ENCODE measurements at places on chromosomes 2 and 18.

DNA sequence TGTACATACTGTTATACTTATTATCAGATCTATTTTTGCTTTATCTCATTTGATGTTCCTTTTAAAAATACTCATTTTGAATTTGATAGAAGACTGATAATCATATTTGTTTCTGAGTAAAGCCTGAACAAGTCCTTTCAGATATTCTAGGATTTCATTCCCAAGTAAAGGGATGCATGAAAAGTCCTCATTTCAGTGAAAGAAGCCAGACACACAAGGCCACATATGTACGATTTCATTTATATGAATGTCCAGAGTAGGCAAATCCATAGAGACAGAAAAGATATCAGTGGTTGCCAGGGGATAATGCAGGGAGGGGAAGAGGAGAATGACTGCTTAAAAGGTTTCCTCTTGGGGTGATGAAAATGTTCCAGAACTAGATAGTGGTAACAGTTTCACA lies 53.4 kb downstream of the DSC3 start:
- no peak for DNase-seq

DNA sequence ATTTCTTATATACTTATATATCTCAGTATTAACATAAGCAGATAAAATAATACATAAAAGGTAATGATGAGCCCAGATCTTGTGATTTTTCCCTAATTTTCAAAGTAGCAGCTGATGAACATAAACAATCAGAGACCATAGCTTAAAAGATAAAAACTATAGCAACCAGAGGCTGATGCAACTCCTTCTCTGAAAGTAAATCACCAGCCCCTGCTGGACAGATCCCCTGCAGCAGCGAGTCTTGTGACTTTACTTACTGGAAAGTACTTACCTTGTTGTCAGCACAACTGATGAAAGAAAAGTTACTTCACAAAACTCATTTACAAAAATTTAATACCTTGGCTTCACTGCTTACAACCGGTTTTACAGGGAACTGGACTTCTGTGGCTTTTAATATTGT lies 67.3 kb downstream of the GORASP2 start:
- no peak for DNase-seq

DNA sequence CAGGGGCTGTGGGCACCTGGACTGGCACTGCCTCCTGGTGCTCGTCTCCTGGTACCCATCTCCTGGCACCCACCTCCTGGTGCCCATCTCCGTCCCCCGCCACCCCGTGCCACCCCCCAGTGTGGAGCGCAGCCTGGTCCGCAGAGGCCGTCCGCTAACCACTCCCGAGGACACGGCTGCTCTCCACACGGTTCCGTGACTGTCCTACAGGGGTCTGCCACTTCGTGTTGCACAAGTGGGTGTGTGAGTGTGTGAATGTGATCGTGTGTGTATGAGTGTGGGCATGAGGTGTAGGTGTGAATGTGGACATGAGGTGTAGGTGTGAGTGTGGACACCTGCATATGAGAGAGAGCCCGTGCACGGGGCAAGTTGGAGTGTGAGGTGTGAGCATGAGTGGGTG lies 119.4 kb upstream of the HS6ST1 start:
- DNase-seq, result no peak

DNA sequence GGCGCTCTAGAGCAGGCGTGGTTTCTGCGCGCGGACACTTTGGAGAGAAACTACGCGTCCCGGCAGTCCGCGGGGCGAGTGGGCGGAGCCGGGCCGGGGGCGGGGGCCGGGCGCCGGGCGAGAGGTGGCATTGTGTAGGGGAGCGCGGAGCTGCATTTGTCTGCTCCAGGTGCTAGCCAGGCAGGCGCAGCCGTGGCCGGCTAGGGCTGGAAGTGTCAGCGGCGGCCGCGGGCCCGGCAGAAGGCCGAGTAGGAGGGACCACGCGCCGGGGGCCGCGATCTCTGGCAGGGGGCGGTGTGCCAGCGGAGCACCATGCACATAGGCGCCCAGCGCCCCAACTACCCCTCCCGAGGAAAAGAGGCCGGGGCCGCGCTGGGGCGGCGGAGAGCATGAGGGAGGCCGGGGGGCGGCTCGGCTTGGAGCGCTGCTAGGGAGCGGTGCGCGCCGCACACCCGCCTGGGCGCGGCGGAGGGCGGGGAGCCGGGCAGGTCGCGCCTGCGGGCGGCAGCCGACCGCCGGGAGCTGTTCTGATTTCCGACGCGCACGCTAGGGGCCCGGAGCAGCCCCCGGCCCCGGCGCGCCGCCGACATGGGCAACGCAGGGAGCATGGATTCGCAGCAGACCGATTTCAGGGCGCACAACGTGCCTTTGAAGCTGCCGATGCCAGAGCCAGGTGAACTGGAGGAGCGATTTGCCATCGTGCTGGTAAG lies at the start of gene FMNL2:
TSS of gene FMNL2 (plus strand) at position 159 of the 710 bp plus-strand sequence.
- peak; percentile 38 for DNase-seq

- DNase-seq, result no peak
Observed at GRCh38 chr2:27702302-27702701, 38.6 kb downstream of the SLC4A1AP start.

DNA sequence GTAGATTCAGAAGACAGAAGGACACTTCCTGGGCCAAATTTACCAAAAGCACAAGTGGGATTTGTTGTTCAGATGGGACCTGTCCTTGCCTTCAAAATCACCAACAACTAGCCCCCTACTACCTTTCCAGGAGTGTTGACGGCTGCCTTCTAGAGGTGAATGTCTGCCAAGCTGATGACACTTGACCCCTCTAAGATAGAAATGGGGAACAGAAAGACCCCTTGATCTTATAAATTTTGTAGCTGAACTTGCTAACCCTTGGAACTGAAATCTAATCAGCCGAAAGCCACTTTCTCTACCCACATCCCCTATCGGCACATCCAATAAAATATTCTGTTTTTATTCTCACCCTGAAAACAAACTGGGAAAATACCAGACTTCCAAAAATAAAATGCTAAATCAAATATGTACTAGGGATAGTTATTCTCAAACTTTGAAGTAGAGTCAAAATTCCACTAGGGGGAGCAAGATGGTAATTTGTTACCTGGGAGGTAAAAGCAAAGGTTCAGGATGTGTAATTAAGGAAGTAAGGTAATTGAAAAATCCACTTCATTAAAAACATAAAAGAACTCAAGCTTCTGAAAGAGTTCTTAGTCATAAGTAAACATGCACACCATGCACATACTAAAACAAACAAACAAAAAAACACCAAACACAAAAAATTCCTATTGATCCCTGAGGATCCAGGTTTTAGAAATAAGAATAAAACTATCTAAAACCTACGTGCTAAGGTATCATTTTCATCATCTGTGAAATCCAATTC lies 119.2 kb downstream of the ANKRD44 start:
- no peak for DNase-seq

GRCh38 chr18:3444954-3445353 lies 5.0 kb upstream of the TGIF1 start:
- DNase-seq, result no peak

DNA sequence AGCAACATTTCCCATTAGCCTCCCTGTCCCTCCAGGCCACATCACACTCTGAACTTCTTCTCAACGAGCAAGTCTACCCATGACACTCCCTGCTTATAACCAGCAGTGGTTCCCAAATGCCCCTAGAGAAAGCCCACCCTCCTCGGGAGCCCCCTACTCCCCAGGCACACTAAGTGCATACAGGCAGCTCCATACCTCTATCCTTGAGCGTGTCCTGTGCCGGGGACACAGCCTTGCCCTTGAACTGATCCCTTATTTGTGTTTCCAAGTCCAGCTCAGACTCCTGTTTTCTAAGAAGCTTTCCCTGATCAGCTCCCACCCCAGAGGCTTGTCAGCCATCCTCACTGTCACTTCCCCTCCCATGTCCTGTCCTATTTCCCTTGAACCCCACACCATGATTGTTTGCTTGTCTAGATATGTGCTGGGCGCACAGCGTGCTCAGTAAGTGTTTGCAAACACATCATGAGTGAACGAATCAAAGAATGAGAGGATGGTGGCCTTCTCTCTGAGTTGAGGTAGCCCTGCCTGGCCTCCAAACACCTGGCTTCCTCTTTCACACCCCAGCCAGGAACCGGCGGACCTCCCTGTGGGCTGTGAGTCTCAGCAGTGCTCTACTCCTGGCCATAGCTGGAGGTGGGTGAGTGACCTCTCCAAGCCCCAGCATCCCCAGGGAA lies 2.1 kb downstream of the TEX51 start:
- DNase-seq, result no peak

DNA sequence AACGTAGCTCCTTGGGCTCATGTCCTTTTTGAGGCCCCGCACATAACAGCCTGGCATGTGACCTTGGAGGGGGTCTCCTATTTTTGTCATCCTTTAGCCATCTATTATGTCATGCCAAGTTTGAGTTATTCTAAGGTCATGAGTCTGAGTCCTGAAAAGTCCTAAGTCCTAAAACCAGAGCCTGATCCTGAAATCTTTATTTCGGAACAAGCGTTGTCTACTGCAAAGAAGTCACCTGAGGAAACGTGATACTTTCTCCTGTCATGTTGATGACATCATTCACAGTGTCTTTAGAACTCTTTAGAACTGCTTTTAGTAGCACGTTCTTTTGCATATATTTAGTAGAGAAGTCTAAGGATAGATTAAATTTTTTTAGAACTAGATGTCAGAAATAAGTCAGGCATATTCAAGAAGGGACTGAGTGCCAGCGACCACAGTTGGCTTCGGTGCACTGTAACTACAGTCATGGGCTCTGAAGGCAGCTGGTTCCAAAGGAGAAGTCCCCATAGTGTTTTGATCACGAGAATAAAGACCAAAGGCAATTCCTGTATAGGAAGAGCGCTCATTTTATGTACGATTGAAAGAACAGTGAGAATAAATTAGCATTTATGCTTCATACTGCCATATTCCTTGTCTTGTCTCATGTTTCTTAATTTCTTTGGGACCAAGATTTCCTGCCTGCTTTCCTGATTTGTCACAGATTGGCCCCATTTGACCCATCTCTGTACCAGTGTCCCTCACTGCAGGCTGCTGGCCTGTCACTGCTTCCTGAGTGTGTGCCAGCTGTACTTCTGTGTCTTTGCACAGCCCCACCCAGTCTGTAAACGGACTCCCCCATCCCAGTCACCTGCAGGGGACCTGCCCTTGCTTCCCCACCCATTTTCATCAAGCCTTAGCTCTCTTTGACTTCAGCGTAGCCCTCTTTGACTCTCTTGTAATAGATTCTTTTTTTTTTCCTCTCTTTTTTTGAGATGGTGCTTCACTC lies 75.8 kb downstream of the ASAP2 start:
- DNase-seq, result no peak

GRCh38 chr2:106269591-106270291 lies 75.6 kb upstream of the UXS1 start:
- peak; percentile 52 for DNase-seq

GRCh38 chr2:172791953-172792352 lies 56.3 kb downstream of the RAPGEF4 start:
- DNase-seq, result no peak

DNA sequence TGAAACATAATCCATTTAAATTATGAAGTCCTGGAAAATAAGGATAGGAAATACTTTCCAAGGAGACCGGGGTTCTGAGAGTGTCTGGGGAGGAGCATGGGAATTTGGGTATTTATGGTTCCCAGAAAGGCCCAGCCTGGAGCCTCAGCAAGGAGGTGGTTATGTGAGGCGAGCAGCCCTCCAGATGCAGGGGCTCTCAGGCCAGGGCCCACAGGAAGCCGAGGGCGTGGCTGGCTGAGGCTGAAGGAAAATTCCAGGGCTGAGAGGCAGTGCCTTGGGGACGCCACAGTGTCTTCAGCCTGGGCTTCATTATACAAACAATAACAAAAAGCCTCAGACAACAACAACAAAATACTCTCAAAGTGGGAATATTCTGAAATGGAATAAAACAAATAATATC lies 86.9 kb upstream of the SERPINE2 start:
- no peak for DNase-seq

DNA sequence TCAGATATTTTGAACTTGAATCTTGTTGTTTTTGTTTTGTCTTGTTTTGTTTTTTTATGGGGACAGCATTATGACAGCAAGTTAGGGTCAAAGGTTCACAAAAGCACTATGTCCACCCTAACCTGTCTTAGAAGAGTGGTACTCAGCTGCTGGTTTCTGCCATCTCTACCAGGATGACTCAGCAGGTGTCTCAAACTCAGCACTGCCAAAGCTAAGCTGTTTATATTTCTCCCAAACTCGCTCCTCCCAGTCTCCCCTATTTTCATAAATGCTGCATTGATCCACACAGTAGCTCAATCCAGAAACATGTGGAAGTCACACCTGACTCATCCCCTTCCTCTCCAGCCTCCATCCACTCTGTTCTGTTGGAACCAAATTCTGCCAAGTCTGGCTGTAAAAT lies 134.9 kb downstream of the ZBTB7C start:
- no peak for DNase-seq

DNA sequence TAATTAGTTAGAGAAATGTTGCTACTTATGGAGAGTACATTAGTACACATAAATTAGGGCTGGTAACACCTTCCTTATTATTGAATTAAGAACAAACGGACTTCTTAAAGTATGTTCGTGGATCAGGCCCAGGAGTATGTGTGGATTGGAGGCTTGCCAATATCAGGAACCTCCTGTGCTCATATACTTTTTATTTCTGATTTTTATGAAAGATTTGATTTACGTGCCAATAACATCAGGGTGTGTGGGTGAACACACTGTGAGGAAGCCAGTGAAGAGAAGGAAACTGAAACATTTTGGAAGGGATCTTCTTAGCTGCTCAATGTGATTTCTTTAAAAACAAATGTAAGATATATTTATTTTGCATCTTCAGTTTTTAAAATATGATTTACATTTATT lies 113.0 kb downstream of the EFEMP1 start:
- DNase-seq, result no peak

GRCh38 chr2:227626580-227627151 lies 9.4 kb downstream of the SCYGR4 start:
- DNase-seq, result no peak

DNA sequence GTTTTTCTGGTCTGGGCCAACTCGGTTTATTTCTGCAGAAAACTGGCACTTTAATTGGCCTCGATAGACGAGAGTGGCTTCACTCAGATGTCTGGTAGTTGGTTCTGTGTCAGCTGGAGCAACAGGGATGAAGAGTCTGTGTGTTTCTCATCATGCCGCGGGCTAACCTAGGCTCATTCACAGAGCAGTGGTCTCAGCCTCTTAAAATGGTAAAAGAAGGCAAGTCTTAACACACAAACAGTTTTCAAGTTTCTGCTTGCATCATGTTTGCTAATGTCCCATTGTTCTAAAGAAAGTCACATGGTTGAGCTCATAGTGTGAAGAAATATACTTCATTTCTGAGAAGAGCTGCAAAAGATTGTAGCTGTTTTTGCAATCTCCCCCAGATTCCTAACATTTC lies 37.5 kb upstream of the ANXA4 start:
- DNase-seq, result no peak

DNA sequence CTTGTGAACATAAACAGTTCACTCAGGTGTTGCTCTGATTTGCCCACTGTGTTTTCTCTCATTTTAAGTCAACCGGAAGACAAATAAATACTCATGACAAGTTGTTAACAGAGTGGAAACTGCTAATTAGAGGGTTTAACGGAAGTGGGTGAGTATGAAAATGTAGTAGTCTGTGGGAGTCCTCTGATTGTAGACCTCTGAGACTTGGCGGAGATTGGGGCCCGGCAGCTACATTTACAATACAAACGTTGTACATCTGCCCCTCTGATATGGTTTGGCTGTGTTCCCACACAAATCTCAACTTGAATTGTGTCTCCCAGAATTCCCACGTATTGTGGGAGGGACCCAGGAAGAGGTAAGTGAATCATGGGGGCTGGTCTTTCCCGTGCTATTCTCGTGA lies 107.3 kb upstream of the FAM98A start:
- no peak for DNase-seq

Data from activated CD4-positive, CD25-positive, alpha-beta regulatory T cell treated with anti-CD3 and anti-CD28 coated beads, Interleukin-2, amount 50 U/mL, for 72 hours (primary cell).